ENCODE measurements at places on chromosomes 1 and 21.

DNA sequence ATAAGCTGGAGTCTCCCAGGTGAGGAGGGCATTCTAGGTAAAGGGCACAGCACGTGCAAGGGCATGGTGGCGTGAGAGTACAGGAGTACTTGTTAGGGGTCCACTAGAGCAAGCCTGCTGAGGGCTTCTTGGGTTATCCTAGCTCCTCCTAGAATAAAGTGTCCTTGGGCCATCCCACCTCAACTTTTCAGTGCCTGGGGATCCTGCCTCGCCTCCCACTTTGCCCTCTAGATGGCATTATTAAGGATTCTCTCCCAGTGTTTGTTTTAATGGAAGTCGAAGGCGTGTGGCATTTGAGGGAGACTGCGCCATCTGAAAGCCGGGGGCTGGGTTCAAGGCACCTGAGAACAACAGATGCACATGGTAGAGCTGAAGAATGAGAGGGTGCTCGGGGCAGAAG lies 74.5 kb upstream of the SELENON start:
- DNase-seq: no peak

GRCh38 chr1:93662481-93663207 lies 19.0 kb downstream of the BCAR3 start:
- DNase-seq: no peak

DNA sequence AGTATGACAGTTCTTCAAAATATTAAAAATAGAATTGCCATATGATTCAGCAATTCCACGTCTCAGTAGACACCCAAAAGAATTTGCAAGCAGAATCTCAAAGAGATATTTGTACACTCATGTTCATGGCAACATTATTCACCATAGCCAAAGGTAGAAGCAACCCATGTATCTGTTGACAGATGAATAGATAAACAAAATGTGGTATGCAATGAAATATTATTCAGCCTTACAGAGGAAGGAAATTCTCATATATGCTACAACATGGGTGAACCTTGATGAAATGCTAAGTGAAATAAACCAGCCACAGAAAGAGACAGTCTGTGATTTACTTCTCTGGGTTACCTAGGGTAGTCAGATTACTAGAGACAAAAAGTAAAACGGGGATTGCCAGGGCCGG lies 47.0 kb downstream of the NAV1 start:
- DNase-seq: no peak

- DNase-seq: no peak
Observed at GRCh38 chr1:169508432-169509338, 22.9 kb upstream of the SLC19A2 start.

DNA sequence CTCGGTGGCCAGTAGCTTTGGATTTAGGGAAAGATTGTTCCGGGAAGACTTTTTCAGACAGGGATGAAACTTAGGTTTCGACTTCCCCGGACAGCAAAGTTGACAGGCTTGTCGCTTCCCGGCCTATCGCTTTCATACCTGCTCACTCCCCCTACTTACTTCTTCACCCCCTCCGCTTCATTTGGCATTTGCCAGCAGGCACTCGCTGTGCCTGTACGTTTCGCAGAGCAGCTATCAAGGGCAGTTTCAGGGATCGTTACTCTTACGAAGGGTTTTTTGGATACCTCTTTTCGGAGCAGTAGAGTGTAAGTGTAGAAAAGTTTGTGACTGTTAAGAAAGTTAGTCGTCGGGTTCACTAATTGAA lies 393 bp downstream of the BLZF1 start:
- DNase-seq: peak; percentile 17

DNA sequence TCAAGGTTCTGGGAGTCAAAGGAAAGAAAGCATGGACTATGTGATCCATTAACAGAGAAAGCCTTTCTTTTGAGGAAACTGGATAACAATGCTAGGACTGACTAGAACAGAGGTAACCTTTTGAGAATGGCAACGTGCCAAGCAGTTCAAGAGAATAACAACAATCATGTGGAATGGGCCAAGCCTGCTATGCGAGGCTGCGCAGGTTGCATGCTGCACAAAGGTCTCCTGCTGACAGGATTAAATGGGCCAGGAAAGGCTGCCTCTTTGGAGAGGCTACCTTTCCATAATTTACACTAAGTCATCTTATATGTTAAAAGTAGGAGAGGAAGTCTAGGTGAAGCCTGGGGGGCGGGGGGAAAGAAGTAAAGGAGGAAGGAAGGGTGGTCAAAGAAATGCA lies 5.8 kb downstream of the PCNX2 start:
- DNase-seq: no peak

- DNase-seq: no peak
Observed at GRCh38 chr1:3412376-3412775, 42.1 kb upstream of the ARHGEF16 start.

- no peak for DNase-seq
Observed at GRCh38 chr1:10339036-10339567, 59.8 kb upstream of the PGD start.

GRCh38 chr1:97041026-97041425 lies 319.4 kb downstream of the PTBP2 start:
- DNase-seq: no peak

GRCh38 chr1:103561643-103562395 lies 9.6 kb upstream of the AMY2B start:
- no peak for DNase-seq

DNA sequence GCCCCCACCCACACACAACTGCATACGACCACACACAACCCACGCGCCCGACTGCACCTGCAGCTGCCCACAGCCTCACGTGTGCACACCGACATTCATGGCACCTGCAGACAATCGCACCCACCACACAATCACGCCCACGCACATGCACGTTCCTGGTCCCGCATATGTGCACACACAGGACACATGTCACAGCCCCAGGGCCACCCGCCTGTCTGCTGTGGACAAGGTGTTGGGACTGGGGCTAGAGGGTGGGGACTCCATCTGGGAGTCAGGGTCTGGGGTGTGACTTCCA lies 56.4 kb downstream of the ARHGEF16 start:
- no peak for DNase-seq

- DNase-seq: no peak
Observed at GRCh38 chr1:237031480-237031879, 10.5 kb upstream of the RYR2 start.

DNA sequence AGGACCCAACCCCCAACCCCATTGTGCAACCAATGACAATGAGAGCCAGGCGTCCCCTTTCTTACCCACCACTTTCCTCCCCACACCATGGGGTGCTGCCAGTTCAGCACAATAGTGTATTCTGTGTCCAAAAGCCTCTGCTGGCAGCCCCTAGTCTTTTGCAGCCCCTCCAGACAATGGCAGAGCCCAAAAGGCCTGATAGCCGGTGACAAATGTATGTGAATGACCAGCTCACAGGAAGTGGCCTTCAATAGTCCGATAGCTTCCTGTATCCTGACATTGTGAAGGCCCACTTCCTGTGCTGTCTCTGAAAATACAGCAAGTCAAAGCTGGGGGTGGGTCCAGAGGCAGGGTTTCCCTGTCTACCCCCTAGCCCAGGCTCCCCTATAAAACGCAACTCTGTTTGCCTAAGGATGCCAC lies 16.6 kb downstream of the SMIM12 start:
- DNase-seq: no peak

DNA sequence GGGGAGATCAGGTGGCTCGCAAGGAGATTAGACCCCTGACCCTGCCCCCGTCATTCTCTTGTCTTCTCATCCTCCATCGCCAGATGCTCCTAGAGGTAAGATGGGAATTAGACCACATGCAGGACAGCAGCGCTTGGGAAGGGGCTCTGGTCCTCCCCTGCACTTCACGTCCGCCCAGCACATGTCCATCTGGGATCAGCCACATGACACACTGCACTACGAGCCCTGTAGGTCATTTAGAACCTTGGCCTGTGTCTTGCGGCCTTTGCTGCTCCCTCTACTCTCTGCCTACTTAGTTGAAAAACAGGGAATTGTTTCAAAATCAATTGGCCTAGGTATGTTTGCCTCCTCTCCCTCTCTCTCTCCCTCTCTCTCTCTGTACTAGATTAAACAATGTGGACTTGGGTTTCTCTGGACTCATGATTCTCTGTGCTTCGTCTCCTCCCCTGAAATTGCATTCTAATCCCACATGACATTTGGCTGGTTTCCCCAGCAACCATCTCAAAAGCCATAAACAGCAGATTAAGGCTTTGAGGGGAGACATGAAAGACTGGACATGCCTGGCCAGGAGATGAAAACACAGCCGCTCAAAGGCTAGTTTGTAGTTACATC lies 3.8 kb upstream of the NCMAP start:
- no peak for DNase-seq

GRCh38 chr21:33244779-33245105 lies 15.0 kb downstream of the IFNAR2 start:
- no peak for DNase-seq

- DNase-seq: no peak
Observed at GRCh38 chr21:22657781-22658180, 1659.6 kb downstream of the NCAM2 start.

- DNase-seq: no peak
Observed at GRCh38 chr21:16796776-16797175, 716.1 kb upstream of the CXADR start.

DNA sequence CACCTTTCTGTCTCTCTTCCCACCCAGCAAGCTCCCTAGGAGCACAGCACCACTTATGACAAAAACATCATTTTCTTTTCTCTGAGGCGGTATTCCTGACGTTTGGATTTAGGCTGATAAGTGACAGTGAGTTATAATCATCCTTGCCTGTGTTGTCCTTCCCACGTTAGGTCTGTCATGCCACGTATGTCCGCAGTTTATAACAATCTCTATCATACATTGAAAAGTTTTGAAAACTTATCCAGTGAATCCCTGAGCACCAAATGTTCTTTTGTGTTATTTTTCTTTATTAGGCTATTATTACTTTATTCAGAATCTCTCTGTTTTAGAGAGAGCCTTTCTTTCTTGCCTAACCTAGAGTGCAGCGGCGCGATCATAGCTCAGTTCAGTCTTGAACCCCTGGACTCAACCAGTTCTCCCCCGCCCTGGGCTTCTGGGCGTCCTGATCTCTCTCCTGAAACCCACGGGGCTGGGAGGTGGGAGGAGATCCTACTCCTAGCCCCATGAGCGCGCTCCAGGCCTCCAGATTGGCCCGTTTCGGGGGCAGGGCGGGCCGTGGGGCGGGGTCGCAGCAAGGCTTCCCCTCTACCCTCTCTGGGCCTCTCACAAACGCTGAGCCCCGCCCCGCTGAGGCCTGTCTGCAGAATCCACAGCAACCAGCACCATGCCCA lies at the start of gene GSTM2:
Gene GSTM2 (plus strand): TSS at position 606 of the 671 bp plus-strand sequence. CDS start 59 bp downstream, at position 665.
- DNase-seq: peak; percentile 63

DNA sequence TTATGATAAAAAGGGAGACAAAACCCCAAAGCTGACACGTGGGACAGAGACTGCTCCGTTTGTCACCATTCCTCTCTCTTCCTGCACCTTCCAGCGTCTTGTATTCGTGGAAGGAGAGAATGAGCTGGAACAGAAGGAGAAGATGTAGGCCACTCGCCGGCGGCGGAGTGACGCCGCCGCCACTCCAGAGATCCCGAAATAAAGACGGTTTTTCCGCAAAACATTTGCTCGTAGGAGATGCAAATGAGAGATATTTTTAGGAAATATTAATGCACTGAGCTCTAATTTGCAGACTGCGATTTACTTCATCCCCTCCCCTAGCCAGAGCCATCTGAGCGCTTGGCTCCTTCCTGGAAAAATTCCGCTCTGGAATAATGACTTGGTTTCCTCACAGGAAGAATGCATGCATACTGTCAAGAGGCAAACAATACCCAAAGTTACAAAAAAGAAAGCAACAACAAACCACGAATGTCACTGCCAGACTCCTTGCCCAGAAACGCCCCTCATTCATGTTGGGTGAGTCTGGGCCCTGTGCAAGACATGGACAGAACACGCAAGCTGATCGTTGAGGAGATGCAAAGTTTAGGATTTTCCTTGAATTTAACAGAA lies 18.0 kb upstream of the ADARB1 start:
- no peak for DNase-seq

DNA sequence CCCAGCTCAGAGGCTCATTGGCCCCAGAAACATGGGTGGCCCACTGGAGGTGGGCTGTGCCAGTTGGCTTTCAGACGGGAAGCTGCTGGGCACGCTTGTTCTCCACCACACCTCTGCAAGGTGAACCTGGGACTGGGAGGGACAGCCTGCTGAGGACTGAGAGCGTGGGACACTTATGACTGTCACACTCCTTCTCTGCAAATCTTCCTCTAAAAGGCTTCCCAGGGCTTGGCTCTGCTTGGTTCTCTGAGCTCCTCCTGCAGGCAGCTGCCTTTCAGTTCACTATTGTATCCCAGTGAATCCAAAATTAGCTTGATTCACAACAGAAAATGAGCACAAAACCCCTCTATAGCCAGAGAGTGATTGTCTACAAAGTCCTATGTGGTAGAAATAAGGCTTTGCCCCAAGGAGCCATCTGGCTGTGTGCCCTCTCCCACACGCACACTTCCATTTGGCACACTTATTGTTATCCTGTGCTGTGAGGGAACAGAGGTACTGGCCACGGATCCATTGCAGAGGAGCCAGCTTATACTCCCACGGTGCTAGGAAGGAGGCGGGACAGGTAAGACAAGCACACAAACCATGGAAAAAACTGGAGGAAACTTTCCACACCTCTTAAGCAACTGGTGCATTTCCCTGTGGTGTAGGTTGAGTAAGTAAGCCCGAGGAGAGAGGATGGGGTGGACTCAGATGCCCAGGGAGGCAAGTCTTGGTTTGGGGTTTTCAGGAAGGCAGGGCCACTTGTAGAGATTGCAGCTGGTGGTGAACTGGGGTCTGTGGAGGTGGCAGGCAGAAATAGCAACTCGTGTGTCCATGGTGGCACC lies 18.9 kb upstream of the BTG2 start:
- DNase-seq: peak; percentile 19

DNA sequence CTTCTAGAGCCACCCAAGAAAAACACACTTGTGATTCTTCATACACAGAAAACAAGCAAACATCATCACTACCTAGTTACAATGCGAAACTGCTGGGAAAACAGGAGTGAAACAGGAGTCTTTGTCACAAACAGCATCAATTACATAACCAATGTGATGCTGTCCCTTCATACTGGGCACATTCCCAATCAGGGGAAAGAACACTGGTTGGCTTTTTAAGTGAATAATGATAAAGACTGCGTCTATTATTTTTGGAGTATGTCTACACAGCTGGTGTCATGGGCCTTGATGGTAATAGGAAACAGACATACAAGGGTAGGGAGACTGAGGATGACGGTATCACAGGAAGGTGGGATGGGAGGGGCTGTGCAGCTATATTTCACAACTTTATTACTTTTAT lies 43.3 kb downstream of the SIPA1L2 start:
- no peak for DNase-seq

GRCh38 chr1:148166558-148167492 lies 14.7 kb upstream of the NBPF11 start:
- no peak for DNase-seq

- no peak for DNase-seq
Observed at GRCh38 chr1:26132128-26132833, 20.7 kb downstream of the PDIK1L start.

- DNase-seq: no peak
Observed at GRCh38 chr1:92465256-92465647, 21.5 kb downstream of the GFI1 start.

GRCh38 chr1:58570817-58571216 lies 6.2 kb downstream of the TACSTD2 start:
- no peak for DNase-seq
